Activated T-helper 1 cell treated with anti-CD3 and anti-CD28 coated beads, Interleukin-2, amount 50 U/mL, for 16 hours (primary cell): ENCODE measurements at places on chromosomes 3 and 15.

- no peak for DNase-seq
Measured at GRCh38 chr15:39934397-39935071, 619 bp downstream of the EIF2AK4 start.

GRCh38 chr3:64853456-64853855, 165.7 kb upstream of the ADAMTS9 start:
- DNase-seq, result no peak

GRCh38 chr15:46815765-46816164, 901.5 kb upstream of the SEMA6D start:
- DNase-seq, result no peak

DNA sequence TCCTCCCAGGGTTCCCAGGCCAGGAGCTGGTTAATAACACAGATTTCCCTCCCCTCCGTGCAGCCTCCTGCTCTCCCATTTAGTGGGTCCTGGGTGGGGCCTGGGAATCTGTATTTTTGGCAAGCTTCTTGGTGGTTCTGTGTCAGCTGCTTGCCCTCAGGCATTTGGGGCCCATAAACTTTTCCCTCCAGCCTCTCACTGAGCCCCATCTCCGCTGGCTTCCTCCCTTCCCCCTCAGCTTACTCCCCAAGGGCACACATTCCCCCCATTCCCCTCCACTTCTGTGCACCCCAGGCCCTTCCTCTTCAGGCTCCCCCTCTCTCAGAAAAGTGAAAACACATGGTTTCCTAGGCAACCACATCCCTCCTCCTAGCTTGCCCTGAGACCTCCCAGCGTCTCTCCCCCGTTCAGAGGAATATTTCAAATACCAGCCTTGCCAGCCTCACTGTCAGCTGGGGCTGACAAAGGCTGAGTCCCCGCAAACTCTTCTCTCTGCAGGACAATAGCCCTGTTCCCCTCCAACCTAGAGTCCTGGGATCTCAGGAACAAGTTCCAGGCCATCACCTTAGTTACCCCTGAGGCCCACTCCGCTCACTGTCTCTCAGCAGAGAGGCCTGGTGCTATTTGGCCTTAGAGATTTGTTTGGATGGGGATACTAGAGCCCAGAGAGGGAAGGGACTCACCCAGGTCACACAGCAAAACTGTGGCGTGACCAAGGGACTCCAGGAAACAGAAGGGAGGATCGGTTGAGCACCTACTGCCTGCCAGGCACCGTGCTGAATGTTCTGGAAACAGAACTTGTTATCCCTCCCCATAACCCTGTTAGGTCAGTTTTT, 44.6 kb upstream of the SMAD6 start:
- DNase-seq, result no peak

- DNase-seq, result no peak
Measured at GRCh38 chr3:133472242-133472641, 72.4 kb downstream of the BFSP2 start.

DNA sequence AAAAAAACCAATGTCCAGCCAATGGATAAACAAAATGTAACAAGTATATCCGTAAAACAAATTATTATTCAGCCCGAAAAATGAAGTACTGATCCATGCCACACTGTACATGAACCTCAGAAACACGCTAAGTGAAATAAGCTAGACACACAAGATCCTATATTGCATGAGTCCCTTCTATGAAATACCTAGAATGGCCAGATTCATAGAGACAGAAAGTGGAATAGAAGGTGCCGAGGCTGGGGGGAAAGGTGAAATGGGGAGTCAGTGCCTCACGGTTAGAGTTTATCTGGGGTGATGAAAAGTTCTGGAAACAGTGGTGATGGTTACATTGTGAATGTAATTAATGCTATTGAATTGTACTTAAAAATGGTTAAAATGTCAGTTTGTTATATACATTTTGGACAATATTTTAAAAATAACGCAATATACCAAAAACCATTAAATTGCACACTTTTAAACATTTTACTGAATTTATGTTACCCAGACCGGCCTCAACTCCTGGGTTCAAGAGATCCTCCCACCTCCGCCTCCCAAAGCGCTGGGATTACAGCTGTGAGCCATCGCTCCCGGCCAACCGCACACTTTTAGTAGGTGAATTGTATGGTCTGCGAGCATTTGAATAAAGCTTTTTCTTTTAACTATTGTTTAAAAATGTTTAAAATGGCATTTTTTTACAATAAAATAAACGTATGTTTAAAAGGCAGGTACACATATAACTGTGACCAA, 2.1 kb downstream of the RNF168 start:
- no peak for DNase-seq

DNA sequence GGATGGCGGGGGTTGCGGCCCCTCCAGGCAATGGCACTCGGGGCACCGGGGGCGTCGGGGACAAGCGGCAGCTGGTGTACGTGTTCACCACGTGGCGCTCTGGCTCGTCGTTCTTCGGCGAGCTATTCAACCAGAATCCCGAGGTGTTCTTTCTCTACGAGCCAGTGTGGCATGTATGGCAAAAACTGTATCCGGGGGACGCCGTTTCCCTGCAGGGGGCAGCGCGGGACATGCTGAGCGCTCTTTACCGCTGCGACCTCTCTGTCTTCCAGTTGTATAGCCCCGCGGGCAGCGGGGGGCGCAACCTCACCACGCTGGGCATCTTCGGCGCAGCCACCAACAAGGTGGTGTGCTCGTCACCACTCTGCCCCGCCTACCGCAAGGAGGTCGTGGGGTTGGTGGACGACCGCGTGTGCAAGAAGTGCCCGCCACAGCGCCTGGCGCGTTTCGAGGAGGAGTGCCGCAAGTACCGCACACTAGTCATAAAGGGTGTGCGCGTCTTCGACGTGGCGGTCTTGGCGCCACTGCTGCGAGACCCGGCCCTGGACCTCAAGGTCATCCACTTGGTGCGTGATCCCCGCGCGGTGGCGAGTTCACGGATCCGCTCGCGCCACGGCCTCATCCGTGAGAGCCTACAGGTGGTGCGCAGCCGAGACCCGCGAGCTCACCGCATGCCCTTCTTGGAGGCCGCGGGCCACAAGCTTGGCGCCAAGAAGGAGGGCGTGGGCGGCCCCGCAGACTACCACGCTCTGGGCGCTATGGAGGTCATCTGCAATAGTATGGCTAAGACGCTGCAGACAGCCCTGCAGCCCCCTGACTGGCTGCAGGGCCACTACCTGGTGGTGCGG, 1.9 kb downstream of the CHST2 start:
- peak; percentile 30 for DNase-seq

- no peak for DNase-seq
Measured at GRCh38 chr3:66482018-66482404, 18.8 kb downstream of the LRIG1 start.

DNA sequence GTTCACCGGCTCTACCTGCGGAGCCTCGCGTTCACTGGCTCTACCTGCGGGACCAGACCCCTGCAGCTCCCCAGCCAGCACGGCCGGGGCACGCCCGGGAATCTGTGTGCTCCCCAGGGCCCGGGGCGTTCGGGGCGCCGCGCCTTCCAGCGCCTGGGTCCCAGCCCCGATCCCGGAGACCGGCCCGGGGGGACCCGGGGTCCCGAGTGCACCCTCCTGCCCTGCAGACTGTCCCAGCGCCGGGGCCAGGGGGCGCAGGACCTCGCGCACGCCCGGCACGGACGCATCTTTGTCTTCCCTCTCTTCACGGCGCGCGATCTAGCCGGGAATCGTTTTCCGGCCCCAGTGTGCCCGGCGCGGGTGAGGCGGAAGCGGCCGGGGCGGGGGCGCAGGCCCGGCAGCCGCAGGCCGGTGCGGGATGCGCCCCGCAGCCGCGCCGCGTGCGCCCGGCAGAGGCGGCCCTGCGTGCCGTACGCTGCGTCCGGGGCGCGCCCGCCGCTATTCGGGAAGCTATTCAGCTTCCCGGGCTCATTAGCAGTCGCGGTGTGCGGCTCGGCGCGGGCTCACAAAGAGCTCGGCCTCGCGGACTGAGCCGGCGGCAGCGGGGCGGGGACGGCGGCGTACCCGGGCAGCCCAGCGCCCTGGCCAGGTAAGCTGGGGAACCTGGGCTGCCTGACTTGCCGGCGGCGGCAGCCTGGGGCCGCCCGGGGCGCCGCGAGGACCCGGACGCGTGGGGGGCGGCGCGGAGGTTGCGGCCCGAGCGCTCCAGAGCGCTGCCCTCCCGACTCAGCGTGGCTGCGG, at the start of gene APBA2:
Gene APBA2, plus strand, starts transcription at position 345 of the 801 bp plus-strand sequence. CDS start 167,911 bp downstream, outside the sequence.
- no peak for DNase-seq

- no peak for DNase-seq
Measured at GRCh38 chr3:88876724-88877123, 230.7 kb upstream of the EPHA3 start.

DNA sequence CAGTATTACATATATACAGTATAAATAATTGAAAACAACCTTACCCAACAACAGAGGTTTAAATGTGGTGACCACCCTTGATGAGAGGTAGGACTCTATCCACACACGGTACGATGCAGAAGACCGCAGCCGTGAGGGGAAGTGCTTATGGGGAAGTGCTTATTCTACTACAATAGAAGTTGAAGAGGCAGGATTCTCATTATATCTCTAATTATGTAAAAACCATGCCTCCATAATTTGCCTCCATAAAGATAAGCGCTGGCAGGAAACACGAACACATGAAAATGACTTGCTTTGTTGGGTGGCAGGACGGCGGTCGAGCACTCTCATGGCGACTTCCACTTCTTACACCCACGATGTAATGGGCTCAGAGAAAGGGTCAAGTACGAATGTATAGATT, 7.2 kb upstream of the MUC13 start:
- no peak for DNase-seq

DNA sequence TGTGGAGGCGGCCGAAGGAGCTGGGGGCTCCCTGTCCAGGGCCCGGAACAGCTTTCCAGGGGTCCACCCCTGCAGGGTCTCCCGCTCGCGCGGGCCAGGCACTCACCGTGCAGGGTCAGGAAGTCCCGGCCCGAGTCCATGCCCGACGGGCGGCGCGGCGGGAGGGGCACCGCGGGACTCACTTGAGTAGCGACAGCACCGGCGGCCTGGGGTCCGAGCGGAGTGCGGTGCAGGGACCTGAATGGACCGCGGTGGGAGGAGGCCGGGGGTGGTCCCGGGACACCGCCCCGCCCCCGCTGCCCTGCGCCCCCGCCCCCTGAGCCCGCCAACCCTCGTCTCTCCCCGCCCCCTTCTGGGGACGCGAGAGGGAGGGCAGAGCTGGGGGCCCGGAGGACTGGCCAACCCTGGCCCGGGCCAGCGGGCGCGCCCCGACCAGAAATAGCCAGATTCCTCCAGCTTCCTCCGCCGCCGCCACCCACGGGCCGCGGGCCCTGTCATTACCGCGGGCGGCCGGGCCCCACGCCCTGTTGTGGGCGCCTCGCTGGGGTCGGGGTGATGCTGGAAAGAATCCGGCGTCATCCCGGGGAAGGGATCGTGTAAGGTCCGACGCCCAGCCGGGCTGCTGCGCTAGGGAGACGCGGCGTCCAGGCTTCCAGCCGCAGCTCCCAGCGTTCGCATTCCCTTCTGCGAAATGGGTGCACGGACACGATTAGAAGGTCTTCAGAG, at the start of gene PLCD1:
Gene PLCD1, minus strand, starts transcription at position 243 of the 726 bp plus-strand sequence. Its CDS starts 103 bp downstream, at position 140.
- DNase-seq, result peak; percentile 38

DNA sequence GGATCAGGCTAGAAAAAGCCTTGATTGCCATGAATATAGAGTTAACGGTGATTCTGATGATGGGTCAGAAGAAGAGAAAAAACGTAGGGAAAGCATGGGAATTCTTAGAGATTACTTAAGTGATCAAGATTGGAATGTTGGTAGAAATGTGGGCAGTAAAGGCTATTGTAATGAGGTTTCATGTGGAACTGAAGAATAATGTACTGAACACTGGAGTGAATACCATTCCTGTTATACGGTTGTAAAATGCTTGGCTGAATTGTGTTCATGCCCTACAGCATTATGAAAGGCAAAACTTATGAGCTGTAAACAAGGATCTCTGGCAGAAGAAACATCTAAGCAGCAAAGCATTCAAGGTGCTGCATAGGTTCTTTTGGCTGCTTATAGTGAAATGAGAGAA, 414.1 kb upstream of the CBLB start:
- DNase-seq, result no peak

- no peak for DNase-seq
Measured at GRCh38 chr3:61158667-61159066, 92.6 kb downstream of the FHIT start.

DNA sequence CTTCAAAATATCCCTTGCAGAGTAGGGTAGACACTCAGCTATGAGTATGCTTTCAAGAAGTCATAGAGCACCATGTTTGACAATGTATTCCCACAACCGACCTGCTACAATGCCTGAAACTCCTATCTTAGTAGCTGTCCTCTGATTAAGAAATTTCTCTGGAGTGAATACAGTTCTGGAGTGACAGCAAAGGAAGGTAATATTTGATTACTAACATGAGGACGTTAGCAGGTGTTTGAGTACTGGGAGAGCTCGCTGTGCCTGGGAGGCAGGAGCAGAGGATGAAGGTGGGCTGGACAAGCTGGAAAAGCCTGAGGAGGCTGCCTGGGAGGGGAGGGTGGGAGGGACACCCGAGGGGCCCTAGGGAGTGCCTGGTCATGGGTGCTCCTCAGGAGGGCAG, 42.9 kb downstream of the PARP15 start:
- DNase-seq, result no peak

- DNase-seq, result no peak
Measured at GRCh38 chr3:32217339-32217738, 21.1 kb upstream of the CMTM8 start.

GRCh38 chr3:138188013-138188730, 1.1 kb downstream of the ARMC8 start:
- DNase-seq, result no peak

GRCh38 chr3:67495751-67496150, 158.7 kb downstream of the SUCLG2 start:
- DNase-seq, result no peak
